ENCODE measurements at places on chromosomes 12 and 14. TPM values are rescaled to one million over a fixed set of nuclear protein-coding genes. Genes with fewer than 3 reads are reported as not detected.

DNA sequence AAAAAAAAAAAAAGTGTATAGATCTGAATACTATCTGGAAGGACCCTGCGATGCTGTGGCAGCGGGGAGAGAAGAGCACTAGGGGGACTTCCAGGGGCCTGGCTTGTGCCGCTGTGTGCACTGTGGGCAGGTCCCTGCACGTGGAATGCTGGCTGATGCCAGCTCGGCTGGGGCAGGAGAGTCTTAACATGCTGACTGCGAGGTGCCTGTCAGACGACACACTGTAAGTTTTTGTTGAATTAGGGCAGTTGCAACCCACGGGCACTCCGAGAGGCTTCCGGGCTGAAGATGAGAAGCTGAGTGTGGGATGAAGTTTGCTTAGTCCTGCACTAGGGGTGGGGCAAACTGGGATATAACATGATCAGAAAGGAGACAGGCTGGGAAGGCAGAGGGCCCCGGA lies 10.7 kb downstream of the GLT1D1 start:
- no peaks in the 10 kb centered on the region for H3K36me3 ChIP-seq
- H3K27ac ChIP-seq, result no peak overlapping the region

- no peaks in the 10 kb centered on the region for H3K27me3 ChIP-seq
- H3K4me3 ChIP-seq, result no peak overlapping the region
- no peak for DNase-seq
- no peaks in the 10 kb centered on the region for H3K36me3 ChIP-seq
Observed at GRCh38 chr12:58541300-58541690, 379.0 kb downstream of the LRIG3 start.

- H3K36me3 ChIP-seq, result no peaks in the 10 kb centered on the region
- H3K27ac ChIP-seq, result no peak overlapping the region
- no peak for DNase-seq
- no peaks in the 10 kb centered on the region for H3K27me3 ChIP-seq
- no peak overlapping the region for H3K4me3 ChIP-seq
Observed at GRCh38 chr12:20865873-20866272, 55.4 kb downstream of the SLCO1B3 start.

The BIN2 gene
- total RNA-seq, result 7.6 TPM

The PRIMA1 gene
- total RNA-seq, result 2.1 TPM

DNA sequence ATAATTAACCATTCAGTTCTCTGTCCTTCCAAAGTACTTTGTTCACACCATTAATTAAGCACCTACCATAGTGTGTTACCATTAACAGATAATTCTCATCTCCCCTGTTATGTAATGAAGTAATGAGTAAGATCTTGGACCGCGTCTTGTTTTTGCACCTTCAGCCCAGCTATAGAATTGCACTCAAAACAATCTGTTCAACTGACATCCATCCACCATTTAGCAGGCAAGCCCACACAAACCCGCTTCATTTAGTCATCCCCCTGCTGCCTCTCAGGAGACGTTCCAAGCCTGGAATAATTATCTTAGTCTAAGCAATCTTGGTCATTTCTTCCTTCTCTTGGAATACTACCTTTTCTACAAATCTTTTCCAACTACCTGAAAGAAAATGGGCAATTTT lies 74.4 kb downstream of the DUSP16 start:
- no peak overlapping the region for H3K4me3 ChIP-seq
- H3K36me3 ChIP-seq, result no peaks in the 10 kb centered on the region
- H3K27me3 ChIP-seq, result no peaks in the 10 kb centered on the region
- no peak overlapping the region for H3K27ac ChIP-seq
- H3K4me1 ChIP-seq, result no peaks in the 10 kb centered on the region
- no peak for DNase-seq

- H3K27ac ChIP-seq, result no peak overlapping the region
- DNase-seq, result no peak
- H3K27me3 ChIP-seq, result no peaks in the 10 kb centered on the region
- H3K4me3 ChIP-seq, result no peak overlapping the region
- H3K4me1 ChIP-seq, result no peaks in the 10 kb centered on the region
Observed at GRCh38 chr14:35553808-35554207, 19.8 kb downstream of the INSM2 start.

The PZP gene
- under 0.01 TPM for total RNA-seq

DNA sequence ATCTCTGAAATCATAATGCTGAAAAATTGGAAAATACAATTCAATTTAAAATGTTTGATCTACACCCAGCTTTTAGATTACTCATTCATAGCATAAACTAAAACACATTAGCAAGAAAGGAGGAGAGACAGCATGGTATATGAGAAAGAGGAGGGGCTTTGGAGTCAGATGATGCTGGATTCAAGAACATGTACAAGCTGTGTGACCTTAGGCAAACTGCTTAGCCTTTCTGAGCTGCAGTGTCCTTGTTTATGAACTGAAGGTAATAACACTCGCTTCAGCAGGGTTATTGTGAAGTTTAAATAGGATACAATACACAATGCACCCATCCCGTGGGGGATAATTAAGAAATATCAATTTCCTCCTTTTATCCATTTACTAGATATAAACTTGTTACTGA lies 79.2 kb downstream of the MAP1LC3B2 start:
- no peak overlapping the region for H3K27ac ChIP-seq
- no peaks in the 10 kb centered on the region for H3K4me1 ChIP-seq
- H3K4me3 ChIP-seq, result no peak overlapping the region
- H3K27me3 ChIP-seq, result no peaks in the 10 kb centered on the region
- no peak for DNase-seq
- H3K36me3 ChIP-seq, result no peaks in the 10 kb centered on the region

- peak; percentile 65 for DNase-seq
- no peaks in the 10 kb centered on the region for H3K36me3 ChIP-seq
- no peak overlapping the region for H3K27ac ChIP-seq
- H3K4me3 ChIP-seq, result no peak overlapping the region
- no peaks in the 10 kb centered on the region for H3K4me1 ChIP-seq
- no peaks in the 10 kb centered on the region for H3K27me3 ChIP-seq
Observed at GRCh38 chr12:49609875-49610154, 4.4 kb upstream of the FAM186B start.

DNA sequence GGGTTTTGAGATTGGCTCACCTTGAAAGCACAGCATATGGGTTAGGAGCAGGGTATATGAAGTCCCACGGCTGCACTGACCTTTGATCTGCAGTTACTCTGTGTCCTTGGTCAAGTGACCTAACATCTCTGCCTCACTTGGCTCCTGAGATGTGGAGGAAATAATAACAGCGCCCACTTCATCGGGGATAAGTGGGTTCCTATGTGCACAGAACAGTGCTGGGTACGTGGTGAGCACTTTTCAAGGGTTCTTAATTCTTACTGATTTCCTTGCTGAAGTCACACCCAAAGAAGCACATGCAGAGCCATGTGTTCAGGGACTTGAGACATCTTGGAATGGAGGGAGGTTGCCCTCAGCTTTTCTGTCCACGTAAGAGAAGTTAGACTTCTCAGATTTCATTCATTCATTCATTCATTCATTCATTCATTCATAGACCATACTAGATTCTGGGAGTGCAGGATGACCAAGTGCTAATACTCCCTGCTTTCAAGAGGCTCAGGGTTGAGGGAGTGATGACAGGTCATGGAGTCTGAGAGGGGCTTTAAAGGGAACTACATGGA lies 39.4 kb downstream of the ADGRD1 start:
- no peak overlapping the region for H3K4me3 ChIP-seq
- no peaks in the 10 kb centered on the region for H3K4me1 ChIP-seq
- H3K27ac ChIP-seq, result no peak overlapping the region
- DNase-seq, result no peak

DNA sequence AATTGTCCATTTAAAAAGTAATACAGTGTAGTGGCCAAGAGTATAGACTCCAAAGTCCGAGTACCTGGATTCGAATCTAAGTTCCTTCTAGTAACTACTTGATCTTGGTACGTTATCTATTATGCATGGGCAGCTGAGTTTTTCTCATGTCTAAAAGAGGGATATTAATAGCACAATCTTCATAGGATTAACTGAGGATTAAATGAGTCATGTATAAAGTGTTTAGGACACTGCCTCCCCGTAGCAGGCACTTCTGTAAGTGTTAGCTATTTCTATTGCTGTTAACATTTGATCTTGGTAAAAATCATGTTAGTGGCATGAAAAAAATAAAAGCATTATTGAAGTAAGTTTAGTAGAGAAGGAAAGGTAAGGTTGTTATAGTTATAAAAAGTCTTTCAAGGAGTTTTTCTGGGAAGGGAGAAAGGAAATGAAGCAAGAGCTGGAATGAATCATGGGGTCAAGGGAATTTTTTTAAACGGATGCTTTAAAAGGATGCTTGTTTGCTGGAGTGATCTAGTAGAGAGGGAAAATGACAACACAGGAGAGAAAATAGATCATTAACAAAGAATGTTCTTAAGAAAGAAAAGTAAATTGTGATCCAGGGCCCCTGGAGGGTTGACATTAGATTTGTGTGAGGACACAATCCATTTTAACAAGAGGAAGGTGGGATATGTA lies 502.2 kb upstream of the USP15 start:
- H3K4me3 ChIP-seq, result no peak overlapping the region
- no peaks in the 10 kb centered on the region for H3K27me3 ChIP-seq
- no peak overlapping the region for H3K27ac ChIP-seq
- H3K36me3 ChIP-seq, result no peaks in the 10 kb centered on the region
- no peaks in the 10 kb centered on the region for H3K4me1 ChIP-seq

DNA sequence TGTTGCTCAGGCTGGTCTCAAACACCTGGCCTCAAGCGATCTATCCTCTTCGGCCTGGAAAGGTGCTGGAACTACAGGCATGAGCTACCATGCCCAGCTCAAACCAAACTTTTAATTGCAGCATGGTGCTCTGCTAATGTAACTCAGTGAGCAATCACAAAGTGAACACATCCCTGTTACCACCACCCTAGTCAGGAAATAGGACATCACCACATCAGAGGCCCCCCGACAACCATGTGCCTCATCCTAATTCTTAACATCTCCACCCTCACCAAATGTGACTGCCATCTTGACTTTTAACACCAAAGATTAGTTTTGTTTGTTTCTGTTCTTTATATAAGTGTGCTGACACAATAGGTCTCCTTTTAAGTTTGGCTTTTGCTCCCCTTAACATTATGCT lies 22.8 kb upstream of the SDR39U1 start:
- no peaks in the 10 kb centered on the region for H3K27me3 ChIP-seq
- H3K4me1 ChIP-seq, result no peaks in the 10 kb centered on the region
- no peaks in the 10 kb centered on the region for H3K36me3 ChIP-seq
- DNase-seq, result no peak
- H3K27ac ChIP-seq, result no peak overlapping the region

- no peak overlapping the region for H3K4me3 ChIP-seq
- H3K36me3 ChIP-seq, result no peaks in the 10 kb centered on the region
- DNase-seq, result no peak
Observed at GRCh38 chr12:94267921-94268471, 119.6 kb downstream of the PLXNC1 start.

- H3K4me3 ChIP-seq, result no peak overlapping the region
- no peak overlapping the region for H3K27ac ChIP-seq
- no peaks in the 10 kb centered on the region for H3K4me1 ChIP-seq
- H3K36me3 ChIP-seq, result no peaks in the 10 kb centered on the region
- no peaks in the 10 kb centered on the region for H3K27me3 ChIP-seq
Observed at GRCh38 chr14:65200454-65200853, 98.1 kb upstream of the MAX start.

DNA sequence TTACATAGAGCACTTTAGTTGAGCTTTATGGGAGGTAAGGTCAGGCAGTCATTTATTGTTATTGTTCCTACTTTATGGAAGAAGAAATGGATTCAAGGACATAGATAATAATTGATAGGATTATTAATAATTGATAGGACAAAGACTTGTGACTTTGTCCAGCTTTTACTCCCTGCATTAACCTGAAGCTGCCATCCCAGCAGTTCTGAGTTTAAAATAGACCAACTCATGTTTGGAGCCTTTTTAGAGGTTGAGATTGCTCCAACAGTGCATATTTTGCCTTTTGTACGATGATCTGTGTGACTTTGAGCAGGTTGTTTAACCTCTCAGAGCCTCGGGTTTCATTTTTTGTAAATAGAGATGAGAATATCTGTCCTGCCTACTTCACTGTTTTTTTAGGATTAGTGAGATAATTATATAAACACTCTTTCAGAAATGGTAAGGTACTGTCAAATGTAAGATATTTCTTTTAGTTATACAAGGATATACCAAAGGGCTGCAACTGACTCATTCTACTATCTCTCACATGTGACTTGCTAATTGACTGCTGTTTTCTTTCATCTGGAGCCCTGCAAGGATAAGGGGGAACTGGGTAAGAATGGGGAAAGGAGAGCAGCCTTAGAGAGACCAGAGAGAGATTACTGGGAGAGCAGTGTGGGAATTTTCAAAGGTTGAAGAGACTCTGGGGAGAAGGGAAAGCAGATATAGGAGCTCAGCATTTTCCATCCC lies 15.3 kb downstream of the WDR20 start:
- no peaks in the 10 kb centered on the region for H3K36me3 ChIP-seq
- H3K27me3 ChIP-seq, result no peaks in the 10 kb centered on the region
- H3K27ac ChIP-seq, result no peak overlapping the region
- DNase-seq, result no peak
- H3K4me3 ChIP-seq, result no peak overlapping the region

- no peaks in the 10 kb centered on the region for H3K27me3 ChIP-seq
- no peaks in the 10 kb centered on the region for H3K4me1 ChIP-seq
- no peak overlapping the region for H3K27ac ChIP-seq
- no peaks in the 10 kb centered on the region for H3K36me3 ChIP-seq
- no peak for DNase-seq
Observed at GRCh38 chr12:96471368-96472050, 17.9 kb upstream of the CFAP54 start.

The NTF3 gene
- 0.88 TPM for total RNA-seq

DNA sequence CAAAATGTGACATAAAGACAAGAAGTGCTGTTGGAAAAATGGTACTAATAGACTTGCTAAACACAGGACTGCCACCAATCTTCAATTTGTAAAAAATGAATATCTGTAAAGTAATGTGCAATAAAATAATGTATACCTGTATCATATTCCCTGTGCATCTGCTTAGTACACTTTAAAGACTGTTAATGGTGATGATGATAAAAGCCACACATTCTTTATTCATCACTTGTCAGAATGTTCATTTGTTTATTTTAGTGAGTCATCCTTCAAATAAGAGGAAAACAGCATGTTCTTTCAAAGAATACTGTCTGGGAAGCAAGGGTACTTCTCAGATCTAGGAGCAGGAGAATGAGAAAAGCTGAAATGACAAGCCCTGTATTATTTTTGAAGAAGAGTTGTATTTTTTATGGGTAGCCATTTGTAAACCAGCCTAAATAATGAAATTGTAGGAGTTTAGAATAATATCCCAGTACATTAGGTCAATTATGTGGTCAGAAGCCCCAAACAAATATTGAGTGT lies 78.3 kb upstream of the PSMA6 start:
- no peaks in the 10 kb centered on the region for H3K36me3 ChIP-seq
- no peaks in the 10 kb centered on the region for H3K27me3 ChIP-seq
- no peak overlapping the region for H3K27ac ChIP-seq
- no peaks in the 10 kb centered on the region for H3K4me1 ChIP-seq
- H3K4me3 ChIP-seq, result no peak overlapping the region
- DNase-seq, result no peak

The NTS gene
- total RNA-seq, result 10.2 TPM
